Adrenal gland (tissue), 19 donors: ENCODE measurements at places on chromosomes 5 and 9. TPM values are rescaled to one million over a fixed set of nuclear protein-coding genes. Genes with fewer than 3 reads are reported as not detected.

- DNase-seq, result no peak
These were observed 197.2 kb downstream of the PARP8 start for GRCh38 chr5:50863534-50864170.

DNA sequence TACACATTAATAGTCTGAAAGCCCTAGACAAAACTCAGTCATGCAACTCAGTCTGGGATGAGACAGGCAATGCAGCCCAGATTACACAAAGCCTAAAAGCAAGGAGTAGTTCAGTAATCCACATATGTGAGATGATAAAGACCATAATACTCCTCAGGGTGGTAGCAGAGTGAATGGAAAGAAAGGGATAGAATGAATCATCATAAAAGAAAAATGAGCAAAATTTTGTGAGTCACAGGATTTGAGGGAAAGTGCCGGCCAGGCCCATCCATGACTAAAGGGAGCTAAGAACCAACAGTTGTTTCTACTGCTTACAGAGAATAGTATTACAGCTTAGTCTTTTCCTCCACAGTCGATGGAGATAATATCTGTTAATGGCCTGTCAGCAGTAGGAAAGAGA, 90.0 kb upstream of the POU5F2 start:
- DNase-seq, result peak; percentile 35

GRCh38 chr9:76692458-76693129, 71.6 kb upstream of the PCA3 start:
- no peak for DNase-seq

DNA sequence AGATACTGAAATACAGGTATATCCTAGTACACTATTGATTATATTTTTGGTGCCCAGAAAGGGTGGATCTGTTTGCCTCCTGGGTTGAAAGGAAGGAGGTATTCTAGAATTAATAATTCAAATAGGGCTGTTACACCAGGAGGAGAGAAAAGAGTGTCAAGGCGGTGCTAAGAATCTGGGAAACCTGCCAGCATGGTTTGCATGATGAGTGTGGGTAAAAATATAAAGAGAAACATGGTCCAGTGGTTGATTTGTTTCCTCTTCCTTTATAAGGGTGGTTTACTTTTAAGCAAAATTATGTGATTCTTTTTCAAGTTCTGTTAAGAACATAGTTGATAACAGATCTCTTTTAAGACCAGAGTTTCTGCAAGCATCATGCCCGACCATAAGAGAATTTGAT, 69.4 kb upstream of the NFIB start:
- DNase-seq, result peak; percentile 22

DNA sequence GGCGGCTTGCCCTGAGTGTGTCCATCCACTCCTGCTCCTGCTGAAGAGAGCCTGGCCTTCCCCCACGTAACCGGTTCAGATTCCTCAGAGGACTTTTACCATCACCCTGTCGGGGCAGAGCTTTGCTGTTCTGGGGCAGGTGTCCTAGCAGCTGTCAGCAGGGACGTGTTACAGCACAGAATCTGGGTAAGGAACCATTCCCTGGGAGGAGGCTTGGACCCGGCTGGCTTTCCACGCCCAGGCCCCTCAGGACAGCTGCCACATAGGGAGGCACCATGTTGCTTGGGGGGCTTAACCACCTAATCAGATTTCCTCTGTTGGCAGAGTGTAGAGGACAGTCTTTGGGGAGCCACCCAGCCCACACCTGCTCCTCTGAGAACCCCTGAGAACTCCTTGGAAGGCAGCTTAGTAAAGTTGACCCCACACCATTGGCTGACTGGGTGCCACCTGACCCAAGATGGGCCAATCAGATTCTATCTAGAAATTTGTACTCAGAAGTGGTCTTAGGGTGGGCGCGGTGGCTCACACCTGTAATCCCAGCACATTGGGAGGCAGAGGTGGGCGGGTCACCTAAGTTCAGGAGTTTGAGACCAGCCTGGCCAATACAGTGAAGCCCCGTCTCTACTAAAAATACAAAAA, 23.3 kb upstream of the EEIG1 start:
- no peak for DNase-seq

DNA sequence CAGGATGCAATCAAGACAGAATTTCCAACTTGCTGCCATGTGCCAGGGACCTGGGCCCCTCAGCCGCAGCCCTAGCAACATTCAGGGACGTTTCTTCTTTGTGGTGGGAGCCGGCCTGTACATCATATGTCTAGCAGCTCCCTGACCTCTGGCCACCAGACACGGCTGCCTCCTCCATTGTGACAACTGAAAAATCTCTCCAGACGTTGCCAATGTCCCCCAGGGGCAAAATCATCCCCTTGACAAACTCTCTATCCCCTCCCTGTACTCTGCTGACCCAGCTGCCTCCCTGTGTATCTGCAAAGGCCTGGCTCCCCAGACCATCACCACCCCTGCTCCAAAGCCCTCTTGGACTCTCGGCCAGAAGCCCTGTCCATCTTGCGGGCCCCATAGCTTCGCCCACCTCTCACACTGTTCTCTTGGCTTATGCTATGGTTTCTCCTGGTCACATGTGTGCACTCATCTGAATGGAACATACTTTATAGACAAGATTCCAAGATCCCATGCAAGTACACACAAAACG, 40.8 kb downstream of the BICD2 start:
- no peak for DNase-seq

- DNase-seq, result no peak
These were observed 293.2 kb upstream of the WWC1 start for GRCh38 chr5:167998148-167998767.

DNA sequence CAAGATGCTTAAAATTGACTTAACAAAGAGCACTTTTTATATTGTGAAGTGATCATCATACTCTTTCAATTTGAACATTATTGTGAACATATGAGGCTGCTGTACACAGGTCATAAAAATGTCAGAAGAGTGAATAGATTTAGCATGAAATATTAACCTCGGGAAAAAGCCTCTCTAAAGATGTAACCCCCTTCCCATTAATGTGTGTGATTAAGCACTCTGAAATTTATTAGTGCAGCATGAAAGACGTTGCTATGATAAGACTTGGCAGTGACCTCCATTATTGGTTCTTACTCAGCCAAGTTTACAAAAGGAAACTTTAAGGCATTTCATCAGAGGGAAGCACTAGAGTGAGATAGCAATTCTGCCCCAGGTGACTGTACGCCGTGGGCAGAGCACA, 326.5 kb downstream of the NTRK2 start:
- DNase-seq, result no peak

- no peak for DNase-seq
These were observed 289.8 kb downstream of the EBF1 start for GRCh38 chr5:158809936-158810335.

- DNase-seq, result no peak
These were observed 18.0 kb downstream of the MTRR start for GRCh38 chr5:7886849-7887475.

DNA sequence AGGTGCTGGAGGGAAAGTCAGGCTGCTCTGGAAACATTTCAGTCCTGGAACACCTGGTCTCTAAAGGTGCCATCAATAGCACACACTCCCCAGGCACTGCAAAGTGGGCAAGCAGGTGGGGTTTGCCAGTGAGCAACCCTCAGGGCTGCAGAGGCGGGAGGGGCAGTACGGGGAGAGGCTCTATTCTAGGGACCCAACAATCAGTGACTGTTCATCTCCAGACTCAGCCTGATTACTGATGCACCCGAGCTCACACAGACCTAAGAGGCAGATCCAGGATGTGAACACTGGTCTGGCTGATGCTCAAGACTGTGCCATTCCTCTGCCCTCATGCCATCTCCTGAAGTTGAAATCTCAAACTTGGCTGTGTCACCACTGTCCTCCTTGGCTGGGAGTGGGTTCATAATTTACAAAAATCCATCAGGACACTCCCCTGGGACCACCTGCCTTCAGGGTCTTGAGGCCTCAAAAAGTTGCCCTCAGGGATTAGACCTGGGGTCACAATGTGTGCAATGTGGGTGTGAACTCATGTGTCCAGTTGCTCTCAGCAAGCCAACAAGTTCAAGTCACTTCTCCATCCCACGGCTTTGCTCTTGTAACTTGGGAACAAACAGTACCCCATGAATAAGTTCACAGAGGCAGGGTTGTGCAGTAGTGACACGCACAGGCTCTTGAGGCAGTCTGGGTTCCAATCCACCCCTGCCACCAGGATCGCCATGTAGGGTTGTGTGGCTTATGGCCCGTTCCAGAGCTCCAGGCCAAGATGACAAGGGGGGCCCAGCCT, 19.9 kb upstream of the KCNMB1 start:
- no peak for DNase-seq

DNA sequence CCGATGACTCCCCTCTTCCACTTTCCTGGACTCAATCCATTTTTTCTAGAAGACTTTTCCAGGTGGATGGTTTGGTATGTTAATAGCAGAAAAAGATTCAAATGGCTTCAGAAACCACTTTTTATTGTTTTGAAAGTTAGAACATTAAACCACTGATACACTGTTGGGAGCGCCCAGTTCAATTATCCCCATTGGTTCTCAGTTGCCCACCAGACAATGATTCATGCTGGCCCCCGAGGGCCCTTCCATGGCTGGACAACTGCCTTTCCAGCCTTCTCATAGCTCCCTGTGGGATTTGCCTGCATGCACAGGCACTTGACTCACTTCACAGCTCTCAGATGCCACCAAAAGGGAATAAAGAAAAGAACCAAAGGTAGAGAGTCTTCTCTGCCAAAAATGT, 21.3 kb upstream of the ANKRD34B start:
- DNase-seq, result no peak

- DNase-seq, result no peak
These were observed 480.7 kb downstream of the DMAC1 start for GRCh38 chr9:7318920-7319319.

GRCh38 chr9:70529377-70529776, 114.9 kb upstream of the KLF9 start:
- DNase-seq, result no peak

- no peak for DNase-seq
These were observed 1366.8 kb downstream of the EFNA5 start for GRCh38 chr5:106303911-106304310.

DNA sequence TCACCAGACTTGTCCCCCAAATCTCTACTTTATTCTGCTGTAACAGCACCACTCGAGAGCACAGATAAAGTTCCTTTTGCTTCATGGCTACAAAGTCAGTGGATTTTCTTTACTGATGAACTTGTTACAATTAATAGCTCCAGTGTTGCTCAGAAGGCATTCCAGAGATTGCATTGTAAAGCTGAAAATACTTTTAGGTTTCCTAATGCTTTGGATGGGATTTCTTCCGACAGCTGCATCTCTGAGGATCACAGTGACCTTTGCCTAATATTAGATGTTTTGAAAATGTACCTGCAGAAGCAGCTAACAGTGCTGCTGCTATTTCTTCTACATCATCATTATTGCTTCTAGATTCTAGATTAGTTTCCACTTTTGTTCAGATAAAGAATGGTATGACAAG, 58.8 kb upstream of the TMEM171 start:
- no peak for DNase-seq

DNA sequence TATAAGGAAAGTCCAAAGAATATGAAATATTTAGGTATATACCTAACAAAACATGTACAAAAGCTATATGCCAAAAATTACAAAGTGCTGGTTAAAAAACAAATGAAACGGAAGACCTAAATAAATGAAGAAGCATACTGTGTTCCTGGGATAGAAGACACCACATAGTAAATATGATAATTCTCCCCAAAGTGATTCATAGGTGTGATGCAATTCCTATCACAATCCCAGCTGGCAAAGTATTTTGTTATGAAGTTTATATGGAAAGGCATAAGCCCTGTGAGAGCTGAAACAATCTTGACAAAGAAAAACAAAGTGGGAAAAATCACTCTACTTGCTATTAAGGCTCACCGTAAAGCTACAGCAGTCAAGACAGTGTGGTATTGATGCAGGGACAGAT, 2.6 kb upstream of the SMIM23 start:
- DNase-seq, result no peak

- no peak for DNase-seq
These were observed 30.1 kb upstream of the PRDM12 start for GRCh38 chr9:130634191-130634768.

The CAVIN4 gene
- total RNA-seq, result 0.13 TPM

The PCDHA2 gene
- not detected for total RNA-seq

The ZNF608 gene
- 41.0 TPM for total RNA-seq

The NR2F1-AS1 gene
- 13.2 TPM for total RNA-seq

The SMIM23 gene
- not detected for total RNA-seq

The DOCK8 gene
- total RNA-seq, result 21.9 TPM

The TMEM167A gene
- 44.7 TPM for total RNA-seq

The ACSL6 gene
- 14.5 TPM for total RNA-seq

The FCN2 gene
- 69.8 TPM for total RNA-seq

The ANKRD31 gene
- total RNA-seq, result 0.06 TPM

The STK32A gene
- 17.6 TPM for total RNA-seq

The FBLL1 gene
- 0.71 TPM for total RNA-seq
